ENCODE measurements at places on chromosomes 16 and 17. TPM values are rescaled to one million over a fixed set of nuclear protein-coding genes. Genes with fewer than 3 reads are reported as not detected.

The BRCA1 gene
- 17.7 TPM for total RNA-seq

DNA sequence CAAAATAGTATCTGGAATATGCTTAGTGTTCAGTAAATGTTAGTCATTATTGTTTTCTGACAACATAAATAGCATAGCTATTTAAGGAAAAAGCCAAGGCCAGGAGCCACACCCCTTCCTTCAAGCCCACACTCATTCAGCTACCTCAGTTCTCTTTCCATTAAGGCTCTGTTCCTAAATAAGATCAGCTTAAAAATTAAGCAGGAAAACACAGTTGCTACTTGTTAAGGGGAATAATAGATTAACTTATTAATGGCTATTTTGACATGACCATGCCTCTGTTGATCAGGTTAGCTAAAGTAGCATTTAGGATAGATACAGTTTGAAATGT is 158.1 kb downstream of the CHD9 start:
- no peak for DNase-seq
- no peak overlapping the region for H3K27ac ChIP-seq
- no peaks in the 10 kb centered on the region for H3K27me3 ChIP-seq
- no peak overlapping the region for H3K4me3 ChIP-seq
- H3K4me1 ChIP-seq = no peaks in the 10 kb centered on the region

- no peak overlapping the region for H3K4me3 ChIP-seq
- H3K4me1 ChIP-seq = no peaks in the 10 kb centered on the region
- no peak for DNase-seq
Measured at GRCh38 chr17:33941744-33942143, 313.3 kb upstream of the CCL2 start.

- no peak overlapping the region for H3K4me3 ChIP-seq
- H3K27ac ChIP-seq = no peak overlapping the region
Measured at GRCh38 chr16:57260294-57260929, 15.4 kb downstream of the ARL2BP start.

- H3K4me1 ChIP-seq = no peaks in the 10 kb centered on the region
- H3K36me3 ChIP-seq = no peaks in the 10 kb centered on the region
- no peaks in the 10 kb centered on the region for H3K27me3 ChIP-seq
Measured at GRCh38 chr16:26643519-26643918, 423.2 kb upstream of the C16orf82 start.

DNA sequence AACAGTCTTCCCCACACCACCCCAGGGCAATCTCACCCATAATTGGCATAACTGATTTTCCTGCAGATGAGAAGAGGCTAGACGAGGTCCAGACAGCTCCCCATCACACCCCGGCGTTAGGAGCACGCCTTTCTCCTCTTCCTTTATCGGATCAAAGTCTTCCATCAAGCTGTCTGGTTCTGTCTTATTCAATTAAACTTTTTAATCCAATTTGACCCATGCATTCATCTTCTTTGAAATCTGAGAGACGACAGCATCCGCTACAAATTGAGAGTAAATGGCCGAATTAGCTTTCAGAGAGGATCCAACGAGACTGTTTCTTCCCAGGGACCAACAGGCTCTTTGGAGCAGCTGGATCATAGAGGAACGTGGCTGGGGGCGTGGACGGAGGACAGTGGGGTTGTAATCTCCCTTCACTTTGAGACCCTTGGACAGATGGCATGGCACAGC is 44.4 kb upstream of the GPRC5B start:
- no peak overlapping the region for H3K27ac ChIP-seq
- H3K27me3 ChIP-seq = no peaks in the 10 kb centered on the region
- H3K36me3 ChIP-seq = no peaks in the 10 kb centered on the region
- no peak overlapping the region for H3K4me3 ChIP-seq
- H3K4me1 ChIP-seq = no peaks in the 10 kb centered on the region
- DNase-seq = no peak

The CACNG3 gene
- not detected for total RNA-seq

The PPP1R27 gene
- total RNA-seq = not detected

DNA sequence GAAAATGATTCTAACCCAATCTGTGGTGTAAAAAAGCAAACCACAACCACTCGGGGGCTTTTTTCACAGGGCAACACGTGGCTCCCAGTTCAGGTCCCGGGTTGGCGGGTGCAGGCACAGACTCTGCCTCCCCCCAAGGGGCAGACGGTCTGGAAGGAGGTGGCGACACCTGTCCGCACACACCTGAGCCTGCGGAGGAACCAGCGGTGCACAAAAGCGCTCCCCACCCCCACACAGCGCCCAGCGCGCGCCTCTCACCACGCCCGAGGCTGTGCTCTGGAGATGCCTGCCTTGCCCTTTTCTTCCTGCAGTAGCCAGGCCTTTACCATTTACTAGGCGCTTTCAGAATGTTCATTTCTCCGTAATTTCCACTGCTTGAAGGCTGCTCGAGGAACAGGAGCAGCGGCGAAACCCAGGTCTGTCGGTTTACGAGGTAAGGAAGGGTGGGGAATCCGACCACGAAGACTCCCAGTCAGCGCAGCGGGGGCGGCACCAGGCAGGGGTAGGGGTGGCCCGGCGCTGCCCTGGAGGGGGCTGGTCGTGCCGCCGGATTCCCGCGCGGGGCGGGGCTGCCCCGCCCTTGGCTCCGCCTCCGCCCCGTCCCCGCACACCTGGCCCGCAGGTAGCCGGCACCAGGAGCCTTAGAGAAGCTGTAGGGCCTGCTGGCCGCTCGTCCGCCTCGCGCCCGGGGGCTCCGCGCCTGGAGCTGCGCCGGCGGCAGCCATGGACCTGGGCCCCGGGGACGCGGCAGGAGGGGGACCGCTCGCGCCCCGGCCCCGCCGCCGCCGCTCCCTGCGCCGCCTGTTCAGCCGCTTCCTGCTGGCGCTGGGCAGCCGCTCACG is at the start of gene USP43:
Gene USP43 (plus strand): TSS at position 608 of the 842 bp plus-strand sequence. CDS start 116 bp downstream, at position 724.
- no peak within 1 kb of the TSS for H3K4me3 ChIP-seq
- DNase-seq = no peak
- no peaks in the 10 kb centered on the region for H3K36me3 ChIP-seq
- peaks cover 10% of the 10 kb centered on the region for H3K27me3 ChIP-seq
- no peak within 1 kb of the TSS for H3K27ac ChIP-seq

GRCh38 chr17:38554430-38555350 is 51.1 kb downstream of the SRCIN1 start:
- H3K4me1 ChIP-seq = peaks cover 2% of the 10 kb centered on the region
- H3K27me3 ChIP-seq = peaks cover 49% of the 10 kb centered on the region
- no peak overlapping the region for H3K4me3 ChIP-seq
- H3K36me3 ChIP-seq = no peaks in the 10 kb centered on the region
- peak; percentile 14 for DNase-seq
- no peak overlapping the region for H3K27ac ChIP-seq

The CSH1 gene
- not detected for total RNA-seq

GRCh38 chr17:49858796-49859195 is 10.9 kb upstream of the TAC4 start:
- DNase-seq = no peak
- H3K27ac ChIP-seq = no peak overlapping the region
- H3K4me1 ChIP-seq = no peaks in the 10 kb centered on the region
- H3K27me3 ChIP-seq = peaks cover 37% of the 10 kb centered on the region
- H3K4me3 ChIP-seq = no peak overlapping the region
- H3K36me3 ChIP-seq = no peaks in the 10 kb centered on the region

The TP53TG3 gene
- total RNA-seq = not detected

The BBS2 gene
- total RNA-seq = 31.9 TPM

DNA sequence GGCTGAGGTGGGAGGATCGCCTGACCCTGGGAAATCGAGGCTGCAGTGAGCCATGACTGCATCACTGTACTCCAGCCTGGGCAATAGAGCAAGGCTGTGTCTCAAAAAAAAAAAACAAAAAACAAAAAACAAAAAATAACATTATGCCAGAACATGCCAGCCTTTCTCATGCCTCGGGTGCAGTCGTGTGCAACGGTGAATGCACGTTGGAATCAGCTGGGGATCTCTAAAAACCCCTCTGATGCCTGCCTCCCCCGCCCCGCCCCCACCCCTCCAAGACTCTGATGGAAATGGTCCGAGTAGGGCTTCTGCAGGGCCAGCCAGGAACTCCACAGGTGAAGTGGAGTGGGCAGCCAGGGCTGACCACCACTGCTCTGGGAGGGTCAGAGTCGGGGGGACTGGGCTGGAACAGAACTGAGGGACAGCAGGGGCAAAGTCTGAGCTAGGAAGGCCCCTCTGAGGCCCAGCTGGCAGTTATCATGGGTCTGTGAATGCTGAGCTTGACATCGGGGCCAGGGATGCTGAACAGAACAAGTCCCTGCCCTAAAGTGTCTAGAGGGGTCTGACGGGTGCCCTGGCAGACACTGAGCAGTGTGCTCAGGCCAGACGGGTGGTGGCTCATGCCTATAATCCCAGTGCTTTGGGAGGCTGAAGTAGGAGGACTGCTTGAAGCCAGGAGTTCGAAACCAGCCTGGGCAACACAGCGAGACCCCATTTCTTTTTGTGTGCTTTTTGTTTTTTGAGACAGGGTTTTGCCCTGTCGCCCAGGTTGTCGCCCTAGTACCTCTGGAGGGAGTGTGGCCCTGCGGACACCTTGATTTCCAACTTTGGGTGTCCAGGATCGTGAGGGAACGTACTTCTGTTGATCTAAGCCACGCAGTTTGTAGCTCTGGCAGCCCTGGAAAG is 193.4 kb upstream of the GSE1 start:
- no peak for DNase-seq
- no peak overlapping the region for H3K27ac ChIP-seq
- H3K36me3 ChIP-seq = no peaks in the 10 kb centered on the region

DNA sequence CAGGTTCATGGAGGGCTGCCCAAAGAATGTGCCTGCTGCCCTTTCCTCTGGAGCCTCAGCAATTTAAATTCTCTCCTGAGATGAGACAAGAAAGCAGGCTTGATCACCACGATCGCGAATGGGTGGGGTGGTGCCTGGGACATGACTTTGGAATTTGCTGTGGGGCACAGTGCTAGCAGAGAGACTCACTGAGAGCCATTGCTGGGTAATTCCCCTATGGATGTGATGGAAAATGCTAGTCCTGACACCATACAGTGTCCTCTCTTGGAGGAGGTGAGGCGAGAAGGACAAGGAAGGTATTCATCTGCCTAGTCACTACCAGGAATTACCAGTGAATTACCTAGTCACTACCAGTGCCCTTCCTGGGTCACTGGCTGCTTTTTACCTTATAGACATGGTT is 15.5 kb downstream of the FAM20A start:
- H3K27me3 ChIP-seq = no peaks in the 10 kb centered on the region
- no peaks in the 10 kb centered on the region for H3K36me3 ChIP-seq
- no peak overlapping the region for H3K27ac ChIP-seq
- H3K4me1 ChIP-seq = no peaks in the 10 kb centered on the region

The MT1M gene
- total RNA-seq = not detected

- DNase-seq = no peak
- H3K27ac ChIP-seq = no peak overlapping the region
- peaks cover 29% of the 10 kb centered on the region for H3K27me3 ChIP-seq
- H3K4me1 ChIP-seq = no peaks in the 10 kb centered on the region
- H3K4me3 ChIP-seq = no peak overlapping the region
Measured at GRCh38 chr17:16923904-16924695, 47.8 kb downstream of the TNFRSF13B start.

- H3K27me3 ChIP-seq = peaks cover 7% of the 10 kb centered on the region
- H3K4me1 ChIP-seq = peaks cover 6% of the 10 kb centered on the region
- no peak overlapping the region for H3K4me3 ChIP-seq
- peaks cover 11% of the 10 kb centered on the region for H3K36me3 ChIP-seq
- no peak overlapping the region for H3K27ac ChIP-seq
Measured at GRCh38 chr16:31486045-31486444, 3.1 kb downstream of the SLC5A2 start.

- no peaks in the 10 kb centered on the region for H3K4me1 ChIP-seq
- peaks cover 25% of the 10 kb centered on the region for H3K27me3 ChIP-seq
- DNase-seq = no peak
- H3K27ac ChIP-seq = no peak overlapping the region
- H3K36me3 ChIP-seq = no peaks in the 10 kb centered on the region
Measured at GRCh38 chr17:40582328-40582901, 17.1 kb upstream of the CCR7 start.

- H3K27ac ChIP-seq = no peak overlapping the region
- H3K4me3 ChIP-seq = no peak overlapping the region
- no peaks in the 10 kb centered on the region for H3K27me3 ChIP-seq
- DNase-seq = peak; percentile 17
Measured at GRCh38 chr16:19505600-19506303, 16.1 kb downstream of the GDE1 start.

Measured in IMR-90 (cell line).